Stimulated activated CD4-positive, alpha-beta T cell treated with anti-CD3 and anti-CD28 coated beads, Interleukin-1b, Interleukin-23, amount 100 ng/mL, for 1 hour (primary cell): ENCODE measurements at places on chromosomes 2 and 18.

DNA sequence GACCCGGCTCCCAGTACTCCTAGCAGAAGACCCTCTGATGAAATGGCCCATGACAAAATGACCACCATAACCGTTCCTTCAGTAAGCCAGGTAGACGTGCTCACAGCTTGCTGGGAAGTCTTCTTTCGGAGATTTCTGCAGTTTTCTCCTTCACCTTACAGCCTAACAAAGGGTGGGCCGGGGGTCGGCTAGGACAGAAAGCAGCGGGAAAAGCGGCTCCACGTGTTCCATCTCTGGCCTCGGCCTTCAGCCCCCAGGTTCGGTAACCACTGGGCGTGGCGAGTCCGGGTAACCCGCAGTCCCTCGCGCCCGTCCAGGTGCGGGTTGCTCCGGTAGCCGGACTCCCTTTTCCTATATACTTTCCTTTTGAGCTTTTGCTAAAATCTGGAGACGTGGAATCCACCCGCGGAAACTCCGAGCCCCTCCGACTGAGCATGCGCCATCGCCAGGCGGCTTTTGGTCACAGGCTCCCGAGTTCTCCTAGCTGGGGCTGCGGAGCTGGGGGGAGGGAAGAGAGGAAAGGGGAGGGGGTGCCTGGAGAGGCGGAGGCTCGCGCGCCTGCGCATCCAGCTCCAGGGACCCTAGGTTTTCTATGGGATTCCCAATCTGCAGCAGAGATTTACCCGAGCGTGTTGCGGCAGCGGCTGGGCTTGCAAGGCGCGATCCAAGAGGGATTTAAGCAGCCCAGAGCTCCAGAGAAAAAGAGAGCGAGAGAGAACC is at the start of gene VSNL1:
Gene VSNL1, plus strand, starts transcription at position 604 of the 720 bp plus-strand sequence. CDS start 51,379 bp downstream, outside the sequence.
- no peak for DNase-seq

- no peak for DNase-seq
Observed at GRCh38 chr2:3483227-3483985, 35.9 kb downstream of the ADI1 start.

- no peak for DNase-seq
Observed at GRCh38 chr2:193810533-193810932, 1615.8 kb upstream of the TMEFF2 start.

- no peak for DNase-seq
Observed at GRCh38 chr18:13332874-13333273, 114.3 kb downstream of the LDLRAD4 start.

GRCh38 chr2:51225377-51225776 is 193.4 kb upstream of the NRXN1 start:
- no peak for DNase-seq

- no peak for DNase-seq
Observed at GRCh38 chr2:287471-287885, 413 bp downstream of the ALKAL2 start.

DNA sequence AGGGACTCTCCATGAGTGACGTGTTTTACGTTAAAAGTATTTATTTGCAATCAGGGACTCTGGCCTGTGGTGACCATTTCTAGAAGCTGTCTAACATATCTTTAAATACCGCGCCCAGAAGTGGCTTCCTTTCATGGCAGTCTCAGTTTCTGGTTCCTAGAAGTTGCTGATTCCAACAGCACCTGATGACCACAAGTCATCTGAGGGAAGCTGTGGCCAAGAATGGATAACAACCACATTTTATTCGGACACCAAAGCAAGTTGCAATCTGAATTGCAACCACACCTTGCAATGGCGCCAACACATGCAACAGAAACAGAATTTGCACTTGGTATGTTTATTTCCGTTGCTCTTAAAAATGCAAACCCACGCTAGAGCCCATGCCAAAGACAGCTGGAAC is 33.1 kb downstream of the MEX3C start:
- no peak for DNase-seq

- DNase-seq = no peak
Observed at GRCh38 chr2:73868204-73868978, 24.4 kb upstream of the ACTG2 start.

DNA sequence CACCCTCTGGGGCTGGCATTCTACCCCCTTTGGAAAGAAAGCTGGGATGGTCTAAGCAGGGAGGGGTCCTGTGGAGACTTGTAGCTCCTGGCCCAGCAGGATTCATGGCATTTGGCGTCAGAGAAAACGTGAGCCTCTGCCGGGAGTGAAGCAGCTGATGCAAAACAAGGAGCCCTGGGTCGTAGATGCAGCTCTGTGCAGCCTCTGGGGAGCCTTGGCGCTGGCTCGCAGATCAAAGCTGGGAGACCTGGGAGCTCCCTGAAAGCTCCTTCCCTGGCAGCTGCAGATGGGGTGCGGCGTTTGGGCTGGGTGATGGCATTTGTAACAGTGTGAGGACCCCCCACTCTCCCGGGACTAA is 148.3 kb downstream of the KLHL29 start:
- DNase-seq = no peak

- no peak for DNase-seq
Observed at GRCh38 chr2:161913865-161914264, 160.2 kb downstream of the DPP4 start.

- DNase-seq = no peak
Observed at GRCh38 chr2:1605102-1606045, 138.9 kb downstream of the PXDN start.

- peak; percentile 28 for DNase-seq
Observed at GRCh38 chr18:42053188-42053781, 98.3 kb downstream of the PIK3C3 start.

- no peak for DNase-seq
Observed at GRCh38 chr2:4900861-4901770, 791.1 kb upstream of the SOX11 start.

DNA sequence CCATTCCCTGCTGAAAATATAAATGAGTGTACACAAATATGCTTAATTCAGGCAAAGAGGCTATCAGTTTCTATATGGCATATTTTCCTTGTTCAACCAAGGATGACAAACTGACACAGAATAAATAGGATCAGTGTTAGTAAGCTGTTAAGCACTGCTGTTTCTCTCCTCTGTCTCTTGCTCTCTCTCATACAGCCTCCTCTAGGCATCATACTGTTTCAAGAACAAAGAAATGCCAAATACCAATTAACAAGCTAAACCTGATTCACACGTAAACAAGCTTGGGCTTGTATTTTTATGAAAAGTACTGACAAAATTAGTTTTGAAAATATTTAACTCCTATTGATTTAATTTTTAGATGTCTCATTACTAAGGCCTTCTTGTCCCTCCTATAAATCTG is 1027.2 kb upstream of the ACVR2A start:
- DNase-seq = no peak

DNA sequence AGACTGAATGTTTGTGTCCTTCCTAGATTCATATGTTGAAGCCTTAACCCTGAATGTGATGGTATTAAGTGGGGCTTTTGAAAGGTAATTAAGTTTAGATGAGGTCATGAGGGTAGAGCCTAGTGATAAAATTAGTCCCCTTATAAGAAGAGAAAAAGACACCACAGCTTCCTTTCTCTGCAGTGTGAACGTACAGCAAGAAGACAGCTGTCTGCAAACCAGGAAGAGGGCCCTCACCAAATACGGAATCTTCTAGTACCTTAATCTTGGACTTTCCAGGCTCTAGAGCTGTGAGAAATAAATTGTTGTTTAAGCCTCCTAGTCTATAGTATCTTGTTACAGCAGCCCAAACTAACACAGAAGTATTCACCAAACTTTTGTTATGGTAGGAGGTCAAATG is 57.1 kb upstream of the CYTIP start:
- DNase-seq = no peak

GRCh38 chr2:16522031-16522831 is 143.4 kb downstream of the CYRIA start:
- no peak for DNase-seq

GRCh38 chr2:237983922-237984321 is 17.1 kb downstream of the UBE2F start:
- no peak for DNase-seq

- DNase-seq = no peak
Observed at GRCh38 chr2:22290302-22290701, 1094.7 kb upstream of the KLHL29 start.

- no peak for DNase-seq
Observed at GRCh38 chr2:11022064-11022463, 110.3 kb downstream of the KCNF1 start.

DNA sequence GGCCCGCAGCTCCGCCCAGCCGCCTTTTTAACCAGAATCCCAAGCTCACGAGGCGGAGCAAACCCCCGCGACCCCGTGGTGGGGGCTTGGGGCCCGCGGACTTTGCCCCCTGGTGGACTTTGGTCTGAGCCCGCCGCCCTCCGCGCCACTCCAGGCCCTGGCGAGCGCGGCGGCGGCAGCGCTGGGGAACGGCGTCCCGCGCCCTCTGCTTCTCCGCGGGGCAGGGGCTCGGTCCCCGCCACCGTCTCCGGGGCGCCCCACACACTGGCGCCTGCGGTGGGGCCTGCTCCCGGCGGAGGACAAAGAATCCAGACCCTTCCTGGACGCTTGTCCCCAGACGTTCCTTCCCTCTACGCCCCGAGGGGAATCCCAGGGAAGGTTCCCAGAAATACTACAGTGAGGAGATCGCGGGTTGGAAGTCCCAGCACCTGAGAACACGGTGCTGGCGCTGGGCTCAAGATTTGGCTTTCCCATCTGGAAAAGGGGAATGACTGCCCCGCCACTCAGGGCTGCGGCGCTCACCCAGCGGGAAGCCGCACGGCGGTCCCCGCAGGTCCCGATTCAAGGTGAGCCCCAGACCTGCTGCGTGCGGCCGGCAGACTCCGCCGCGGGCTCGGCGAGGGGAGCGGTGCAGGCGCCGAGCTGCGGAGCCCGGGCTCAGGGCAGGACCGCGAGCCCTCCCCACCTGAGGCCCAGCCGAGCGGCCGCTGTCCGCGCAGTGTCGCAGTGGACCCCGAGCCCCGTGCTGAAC is at the start of gene HAAO:
Gene HAAO, minus strand, starts transcription at position 1 of the 751 bp plus-strand sequence. CDS start 47 bp downstream, outside the sequence.
- no peak for DNase-seq

DNA sequence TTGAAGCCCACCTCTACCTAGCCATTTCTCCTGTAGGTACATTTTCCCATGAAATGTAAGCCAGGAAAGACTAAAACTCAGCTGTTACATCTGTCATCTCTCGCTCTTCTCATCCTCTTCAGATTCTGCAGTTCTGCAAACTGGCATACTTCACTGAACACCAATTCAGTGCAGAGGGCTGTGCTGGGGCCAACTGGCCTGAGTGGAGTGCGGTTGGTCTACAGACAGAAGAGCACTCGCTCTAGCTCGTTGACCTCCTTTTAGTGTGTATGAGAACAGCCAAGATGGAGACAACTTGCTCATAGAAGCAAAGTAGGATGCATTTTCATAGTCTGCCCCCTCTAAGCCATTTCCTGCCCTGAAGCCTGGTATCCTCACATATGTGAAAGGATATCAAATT is 862.6 kb downstream of the BCL11A start:
- no peak for DNase-seq

DNA sequence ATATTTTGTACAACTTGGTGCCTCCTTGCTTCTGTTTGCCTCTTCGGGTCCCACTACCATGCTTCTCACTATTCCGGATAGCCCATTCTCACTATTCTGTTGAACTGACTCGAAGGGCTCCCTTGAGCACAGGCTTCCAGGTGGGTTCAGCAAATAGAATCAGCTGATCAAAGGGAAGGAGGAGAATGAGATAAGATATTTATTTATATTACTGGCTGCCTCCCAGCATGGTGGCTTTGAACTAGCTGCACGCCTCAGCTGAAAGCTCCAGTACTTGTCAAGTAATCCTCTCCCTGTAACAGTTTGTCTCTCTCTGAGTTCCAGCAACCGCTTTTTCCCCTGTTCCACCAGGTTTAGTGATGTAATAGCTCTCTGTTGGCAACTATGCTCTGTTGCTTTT is 187.8 kb upstream of the HNRNPA3 start:
- no peak for DNase-seq

- no peak for DNase-seq
Observed at GRCh38 chr2:136242100-136242499, 124.2 kb upstream of the CXCR4 start.

- no peak for DNase-seq
Observed at GRCh38 chr2:31037058-31037457, 101.2 kb downstream of the GALNT14 start.

- DNase-seq = no peak
Observed at GRCh38 chr18:24731981-24732380, 271.5 kb downstream of the HRH4 start.

- DNase-seq = no peak
Observed at GRCh38 chr2:54903736-54904554, 146.3 kb downstream of the RTN4 start.

GRCh38 chr2:19673213-19673791 is 228.5 kb downstream of the TTC32 start:
- no peak for DNase-seq

DNA sequence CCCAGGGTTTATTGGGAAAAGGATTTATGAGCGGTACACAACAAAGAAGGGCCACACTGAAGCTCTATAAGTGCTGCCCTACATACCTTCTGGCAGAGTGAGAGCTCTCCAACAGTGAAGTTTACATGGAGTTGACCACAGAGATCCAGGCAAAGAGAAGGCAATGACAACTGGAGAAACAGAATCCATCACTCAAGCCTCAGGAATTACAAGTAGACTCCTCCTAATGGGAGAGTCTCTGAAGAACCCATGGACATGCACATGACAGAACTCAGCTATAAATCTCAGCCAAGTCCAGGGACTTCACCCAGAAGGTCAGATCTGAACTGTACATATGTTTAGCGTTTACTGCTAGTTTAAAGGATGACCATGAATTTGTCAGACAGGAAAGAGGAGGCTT is 164.7 kb downstream of the DNAH7 start:
- no peak for DNase-seq

GRCh38 chr2:20071397-20072383 is 20.3 kb upstream of the LAPTM4A start:
- DNase-seq = no peak

DNA sequence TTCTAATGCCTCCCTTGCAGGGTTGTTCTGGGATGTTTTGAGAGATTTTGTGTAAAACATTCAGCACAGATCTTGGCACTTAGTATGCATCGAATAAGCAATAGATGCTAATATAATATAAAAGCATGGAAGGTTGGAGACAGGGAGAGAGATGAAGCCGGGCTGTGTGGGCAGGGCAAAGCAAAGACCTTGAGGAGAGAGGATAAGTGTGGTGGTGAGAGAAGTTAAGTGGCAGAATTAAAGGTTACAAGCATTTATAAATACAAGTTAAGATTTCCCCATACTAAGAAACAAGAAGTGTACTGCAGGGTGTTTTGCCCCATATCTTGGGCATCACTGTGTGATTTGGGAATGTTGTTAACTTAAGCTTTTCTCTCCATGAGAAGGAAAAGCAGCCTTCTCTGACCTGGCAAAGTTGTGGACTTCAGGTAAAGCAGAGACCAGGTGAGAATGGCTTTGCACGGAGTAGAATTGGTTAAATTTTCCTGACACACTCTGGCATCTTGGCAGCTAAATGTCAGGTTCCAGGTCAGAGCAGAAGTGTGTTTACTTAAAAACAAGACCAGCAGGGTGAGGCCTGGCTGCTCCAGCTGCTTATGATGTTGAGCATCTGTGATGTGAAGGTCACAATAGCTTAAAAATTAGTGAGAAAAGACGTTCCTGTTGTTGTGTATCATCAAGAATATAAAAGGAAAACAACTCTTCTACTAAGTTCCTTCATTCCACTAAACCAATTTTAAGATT is 288.5 kb upstream of the HNMT start:
- DNase-seq = no peak

DNA sequence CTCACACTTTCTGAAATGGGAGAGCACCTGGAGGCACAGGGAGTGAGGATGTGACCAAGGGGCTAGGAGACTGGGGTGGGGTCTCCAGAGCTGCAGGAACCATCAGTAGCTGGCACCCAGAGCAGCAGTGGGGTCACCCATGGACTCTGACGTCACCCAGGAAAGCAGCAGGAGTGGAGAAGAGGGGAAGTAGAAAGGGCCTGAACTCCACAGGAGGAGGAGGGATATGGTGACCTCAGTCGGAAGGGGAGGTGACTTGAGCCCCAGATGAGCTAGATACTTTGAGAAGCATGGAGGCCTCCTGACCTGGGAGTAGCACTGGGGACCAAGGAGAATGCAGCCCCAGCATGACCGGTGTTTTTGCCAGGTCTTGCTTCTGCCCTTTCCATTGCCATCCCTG is 8.8 kb downstream of the NMUR1 start:
- DNase-seq = no peak
